ENCODE measurements at places on chromosomes 2 and 18. TPM values are rescaled to one million over a fixed set of nuclear protein-coding genes. Genes with fewer than 3 reads are reported as not detected.

CHST10 gene
- total RNA-seq = 14.2 TPM

STPG4 gene
- 0.13 TPM for total RNA-seq

ALPI gene
- not detected for total RNA-seq

CTNNA2 gene
- not detected for total RNA-seq

CD28 gene
- under 0.01 TPM for total RNA-seq

Data from thoracic aorta endothelial cell (primary cell).